ENCODE measurements at places on chromosomes 11 and 22.

DNA sequence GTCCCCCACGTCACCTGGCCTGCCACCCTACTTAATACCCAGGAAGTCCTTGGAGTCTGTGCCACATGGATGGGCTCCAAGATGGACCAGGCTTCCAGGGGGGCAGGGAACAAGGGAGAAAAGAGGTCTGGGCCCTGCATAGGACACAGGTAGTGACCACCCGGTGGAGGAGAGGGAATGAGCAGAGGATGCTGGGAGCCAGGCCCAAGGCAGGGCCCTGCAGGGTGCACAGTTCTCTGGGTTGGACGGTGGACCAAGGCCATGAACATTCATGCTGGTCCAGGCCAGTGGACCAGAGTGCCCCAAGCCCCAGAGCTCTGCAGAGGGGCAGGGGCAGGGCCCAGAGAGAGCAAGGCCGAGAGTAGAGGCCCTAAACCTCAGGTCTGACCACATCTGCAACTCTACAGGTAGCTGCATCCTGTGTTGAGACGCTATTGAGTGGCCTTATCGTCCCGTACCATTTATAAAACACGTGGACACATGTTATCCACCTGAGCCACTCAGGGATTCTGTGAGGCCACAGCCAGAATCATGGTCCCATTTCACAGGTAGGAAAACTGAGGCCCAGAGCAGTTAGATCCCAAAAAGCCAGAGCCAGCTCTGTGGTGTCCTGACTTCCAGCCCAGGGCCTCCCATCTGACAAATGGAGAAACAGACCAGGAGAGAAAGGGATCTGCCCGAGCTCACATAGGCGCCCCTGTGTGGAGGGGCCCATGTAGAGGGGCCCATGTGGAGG lies 46.4 kb downstream of the IGLL5 start:
- DNase-seq: no peak

- no peak for DNase-seq
Measured at GRCh38 chr11:64859542-64860414, 15.3 kb upstream of the CDC42BPG start.

- DNase-seq: no peak
Measured at GRCh38 chr22:42236268-42236667, 34.2 kb downstream of the TCF20 start.

DNA sequence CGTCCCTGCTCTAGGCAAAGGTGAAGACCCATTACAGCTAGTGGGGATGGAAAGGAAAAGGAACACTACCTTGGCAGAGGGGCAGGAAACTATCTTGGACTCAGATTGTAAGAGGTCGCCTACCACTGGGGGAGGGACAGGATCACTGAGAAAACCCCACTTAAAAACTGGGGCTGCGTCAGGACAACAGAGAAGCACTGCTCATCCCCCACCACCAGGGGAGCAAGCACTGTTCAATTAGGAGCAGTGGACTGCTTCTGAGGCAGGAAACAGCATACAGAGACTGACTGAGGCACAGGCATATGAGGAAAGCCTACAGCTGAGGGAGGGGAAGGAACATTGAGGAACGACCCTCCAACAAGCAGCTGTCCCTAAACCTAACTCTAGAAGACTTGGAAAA lies 20.8 kb upstream of the DLAT start:
- no peak for DNase-seq

GRCh38 chr11:25211635-25212254 lies 714.9 kb downstream of the LUZP2 start:
- no peak for DNase-seq

DNA sequence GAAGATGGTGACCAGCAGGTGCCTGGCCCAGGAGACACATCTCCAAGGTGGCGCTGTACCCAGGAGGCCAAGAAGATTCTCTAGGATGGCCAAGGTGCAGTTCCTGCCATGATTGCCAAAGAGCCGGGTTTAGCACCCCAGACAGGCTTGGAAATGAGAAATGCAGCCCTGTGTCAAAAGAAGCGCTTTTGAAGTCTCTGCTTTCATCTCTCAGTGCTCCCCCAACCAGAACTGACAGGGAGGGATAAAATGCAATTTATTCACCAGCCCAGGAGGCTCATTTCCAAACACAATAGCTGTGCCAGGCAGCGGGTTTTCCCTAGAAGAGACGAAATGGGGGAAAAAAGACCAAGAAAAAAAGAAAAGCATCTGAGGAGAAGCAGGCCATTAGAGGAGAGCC lies 195.9 kb upstream of the NCAM1 start:
- DNase-seq: no peak

DNA sequence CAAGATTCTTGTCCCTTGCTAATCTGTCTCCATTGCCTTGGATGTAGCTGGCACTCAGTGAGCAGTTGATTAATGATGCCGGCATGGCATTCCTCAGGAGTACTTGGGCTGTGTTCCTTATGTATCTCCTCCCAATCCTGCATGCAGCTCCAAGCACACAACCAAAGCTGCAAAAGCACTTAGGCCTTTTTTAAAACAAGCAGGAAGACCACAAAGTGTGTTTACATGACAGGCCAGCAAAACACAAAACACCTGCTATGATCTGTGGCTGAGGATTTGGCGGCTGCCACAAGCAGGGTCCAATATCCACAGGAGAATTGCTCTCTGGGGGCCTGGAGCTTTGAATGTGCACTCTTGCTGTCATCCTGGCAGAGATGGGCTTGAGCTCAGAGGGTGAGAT lies 8.9 kb downstream of the ABTB2 start:
- no peak for DNase-seq

DNA sequence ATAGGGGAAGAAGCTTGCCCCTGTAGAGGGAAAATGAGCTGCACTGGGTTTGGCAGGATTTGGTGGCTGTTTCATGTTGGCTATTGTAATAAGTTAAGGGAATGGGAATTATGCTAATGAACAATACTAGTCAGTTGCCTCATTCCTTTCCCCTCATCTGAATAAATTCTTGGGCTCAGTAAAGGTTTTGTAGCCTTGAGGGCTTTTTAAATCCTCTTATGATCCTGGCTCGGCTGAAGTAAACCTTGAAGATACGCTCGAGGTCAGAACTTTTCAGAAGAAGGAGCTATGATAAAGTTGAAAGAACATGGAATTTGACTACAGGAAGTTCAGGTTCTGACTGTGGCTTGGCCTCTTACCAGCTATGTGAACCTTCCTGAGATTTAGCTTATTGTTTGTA lies 448.7 kb downstream of the RAB38 start:
- DNase-seq: no peak

DNA sequence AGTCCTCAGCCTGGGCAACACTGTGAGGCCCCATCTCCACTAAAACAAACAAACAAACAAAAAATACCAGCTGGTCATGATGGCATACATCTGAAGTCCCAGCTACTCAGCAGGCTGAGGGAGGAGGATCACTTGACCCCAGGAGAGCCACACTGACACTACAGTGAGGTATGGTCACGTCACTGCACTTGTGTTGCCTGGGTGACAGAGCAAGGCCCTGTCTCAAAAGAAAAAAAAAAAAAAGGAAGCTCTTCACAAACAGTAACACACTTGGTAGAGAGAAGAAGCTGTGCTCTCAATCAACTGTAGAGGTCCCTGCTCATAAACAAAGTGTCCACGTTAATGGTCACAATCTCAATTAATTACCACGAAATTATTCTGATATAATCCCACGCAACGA lies 401.6 kb upstream of the CCDC90B start:
- DNase-seq: no peak

GRCh38 chr11:118109231-118109630 lies 22.5 kb upstream of the SMIM35 start:
- DNase-seq: no peak

Measured in non-pigmented ciliary epithelial cell (primary cell).